ENCODE measurements at places on chromosomes 3 and 15. TPM values are rescaled to one million over a fixed set of nuclear protein-coding genes. Genes with fewer than 3 reads are reported as not detected.
A peak's percentile ranks its signal among the peaks of the same experiment; 100 is the strongest.

DNA sequence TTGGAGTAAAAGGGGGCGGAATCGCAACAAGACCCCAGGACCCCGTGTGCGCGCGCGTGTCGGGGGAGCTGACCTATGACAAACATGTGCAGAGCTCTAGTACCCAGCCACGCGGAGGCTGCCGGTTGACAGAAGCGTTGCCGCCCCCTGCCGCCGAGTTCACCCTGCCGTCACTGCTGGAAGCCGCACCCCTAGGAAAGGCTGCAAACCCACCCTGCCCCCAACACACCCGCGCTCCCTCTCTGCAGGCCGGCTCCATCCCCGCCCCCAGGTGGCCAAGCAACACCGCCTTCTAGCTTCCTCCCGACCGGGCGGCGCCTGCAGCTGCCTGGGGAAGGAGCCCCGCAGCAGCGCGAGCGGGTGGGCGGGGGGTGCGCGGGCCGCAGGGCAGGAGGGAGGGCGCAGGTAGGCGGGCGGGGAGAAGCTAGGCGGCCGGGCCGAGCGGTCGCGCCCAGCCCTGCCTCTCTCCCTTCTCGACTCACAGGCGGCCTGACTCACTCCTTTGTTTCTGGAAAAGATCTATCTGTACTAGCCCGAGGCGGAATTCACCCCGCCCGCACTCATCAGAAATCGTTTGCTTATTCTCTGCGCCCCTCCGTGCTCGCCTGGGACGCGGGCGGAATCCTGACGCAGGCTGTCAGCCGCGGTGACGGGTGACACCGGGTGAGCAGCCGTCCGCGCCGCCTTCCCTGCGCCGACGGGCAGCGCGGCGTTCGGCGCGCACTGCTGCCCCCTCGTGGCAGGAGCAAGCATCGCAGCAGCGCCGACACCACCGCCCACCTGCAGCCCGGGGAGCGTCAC is 160.8 kb downstream of the GAP43 start:
- DNase-seq, result peak; percentile 91

GRCh38 chr15:88073391-88073691 is 183.2 kb downstream of the NTRK3 start:
- DNase-seq, result no peak

- DNase-seq, result no peak
Observed at GRCh38 chr15:100202309-100202960, 139.3 kb downstream of the ADAMTS17 start.

DNA sequence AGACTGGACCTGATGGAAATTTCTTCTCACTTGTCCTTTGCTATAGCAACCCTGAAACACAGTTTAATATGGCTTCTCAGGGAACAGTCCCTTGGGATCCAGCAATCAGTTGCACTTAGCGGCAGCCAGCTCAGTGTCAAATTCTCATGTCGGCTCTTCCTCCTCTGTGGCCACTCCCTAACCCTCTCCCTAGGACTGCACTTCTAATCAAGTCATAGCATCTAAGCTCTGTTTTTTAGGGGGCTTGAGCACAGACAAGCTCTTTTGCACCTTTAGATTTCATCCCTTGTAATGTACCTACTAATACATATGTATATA is 250.5 kb upstream of the TLE3 start:
- no peak for DNase-seq

- DNase-seq, result no peak
Observed at GRCh38 chr15:95647531-95648277, 682.8 kb upstream of the NR2F2 start.

GRCh38 chr3:123722456-123722855 is 137.6 kb upstream of the HACD2 start:
- no peak for DNase-seq

GRCh38 chr3:174397848-174398247 is 461.3 kb upstream of the NAALADL2 start:
- DNase-seq, result no peak

DNA sequence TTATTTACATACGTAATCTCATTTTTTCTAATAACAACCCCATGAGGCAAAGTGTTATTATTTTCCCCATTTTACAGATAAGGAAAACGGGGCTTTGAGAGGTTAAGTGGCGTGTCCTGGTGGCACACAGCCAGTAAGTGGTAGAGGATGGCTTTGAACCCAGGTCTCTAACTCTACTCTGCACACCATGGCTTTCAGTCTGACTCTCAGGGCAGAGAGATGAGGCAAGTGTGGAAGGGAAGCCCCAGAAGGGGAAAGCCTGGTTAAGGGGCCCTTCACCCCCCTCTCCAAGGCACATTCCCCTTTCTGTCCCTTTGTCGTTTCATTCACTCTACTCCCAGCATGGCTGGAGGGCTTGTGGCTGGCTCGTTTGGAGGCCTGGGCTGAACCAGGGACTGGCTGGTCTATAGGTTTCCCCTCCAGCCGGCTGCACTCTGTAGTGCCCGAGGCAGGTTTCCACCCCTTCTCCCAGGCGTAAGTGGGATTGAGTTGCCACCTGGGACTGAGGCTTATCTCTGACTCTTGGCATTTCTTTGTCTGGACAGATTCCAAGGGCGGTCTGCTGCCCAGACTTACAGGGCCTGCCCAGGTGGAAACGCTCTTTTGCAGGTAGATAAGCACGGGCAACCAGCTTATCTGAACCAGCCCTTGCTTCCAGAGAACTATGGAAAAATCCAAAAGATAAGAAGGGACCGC is 12.1 kb downstream of the SEMA4B start:
- DNase-seq, result no peak

GRCh38 chr15:79896131-79896633 is 632 bp downstream of the MTHFS start:
- DNase-seq, result no peak

DNA sequence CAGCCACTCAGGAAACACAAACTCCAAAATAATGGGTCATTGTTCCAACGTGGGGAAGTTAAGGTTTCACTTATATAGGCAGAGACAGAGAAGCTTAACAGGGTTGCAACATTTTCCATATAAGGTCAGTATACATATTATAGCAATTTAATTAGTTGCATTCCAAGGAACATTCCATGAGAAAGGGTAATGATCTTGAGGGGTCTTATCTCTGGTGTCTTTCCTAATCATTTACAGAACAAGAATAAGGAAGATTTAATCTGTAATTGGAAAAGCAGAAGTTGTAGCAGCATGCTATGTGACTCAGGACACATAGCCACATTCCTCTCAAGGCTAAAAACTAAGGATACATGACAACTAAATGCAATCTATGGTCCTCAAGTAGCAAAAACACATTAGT is 4.9 kb downstream of the MNS1 start:
- no peak for DNase-seq

DNA sequence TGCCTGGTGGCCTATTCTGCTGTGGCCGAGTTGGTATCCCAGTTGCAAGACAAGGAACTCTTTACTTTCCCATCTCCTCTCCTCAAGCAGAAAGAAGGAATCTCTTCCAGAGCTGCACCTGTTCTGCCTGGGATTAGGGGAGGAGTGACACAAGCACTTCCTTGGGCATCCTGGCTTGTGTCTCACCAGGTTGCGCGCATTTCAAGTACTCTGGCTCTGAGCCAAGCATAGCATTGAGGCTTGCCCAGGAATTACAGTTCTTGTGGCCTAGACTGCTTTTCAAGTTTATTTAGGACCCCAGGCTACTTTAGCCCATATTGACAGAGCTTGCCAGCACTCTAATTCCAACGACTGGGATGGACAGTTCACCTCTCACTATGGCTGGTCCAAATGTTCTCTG is 150.5 kb downstream of the RSRC1 start:
- DNase-seq, result no peak

DNA sequence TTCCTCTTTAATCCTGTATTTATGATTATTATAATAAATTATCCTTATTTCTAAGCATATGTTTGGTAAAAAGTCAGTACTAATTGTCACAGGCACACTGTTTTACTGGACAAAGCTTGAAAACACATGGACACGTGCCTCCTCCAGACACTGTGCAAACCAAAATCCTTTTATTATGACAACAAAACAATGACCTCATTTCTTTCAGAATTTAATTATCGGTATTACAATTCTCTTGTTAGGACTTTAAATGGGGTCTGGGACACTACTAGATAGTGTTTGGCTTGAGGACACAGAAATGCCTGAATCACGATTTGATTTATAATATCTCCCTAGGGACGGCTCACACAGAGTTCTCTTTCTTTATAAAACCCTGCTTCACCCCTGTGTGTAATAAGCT is 107.3 kb upstream of the IGSF10 start:
- no peak for DNase-seq

GRCh38 chr3:193345431-193345830 is 33.1 kb downstream of the ATP13A5 start:
- no peak for DNase-seq

- no peak for DNase-seq
Observed at GRCh38 chr3:133455281-133455680, 55.4 kb downstream of the BFSP2 start.

- peak; percentile 34 for DNase-seq
Observed at GRCh38 chr15:75578173-75578947, 755 bp downstream of the PTPN9 start.

DNA sequence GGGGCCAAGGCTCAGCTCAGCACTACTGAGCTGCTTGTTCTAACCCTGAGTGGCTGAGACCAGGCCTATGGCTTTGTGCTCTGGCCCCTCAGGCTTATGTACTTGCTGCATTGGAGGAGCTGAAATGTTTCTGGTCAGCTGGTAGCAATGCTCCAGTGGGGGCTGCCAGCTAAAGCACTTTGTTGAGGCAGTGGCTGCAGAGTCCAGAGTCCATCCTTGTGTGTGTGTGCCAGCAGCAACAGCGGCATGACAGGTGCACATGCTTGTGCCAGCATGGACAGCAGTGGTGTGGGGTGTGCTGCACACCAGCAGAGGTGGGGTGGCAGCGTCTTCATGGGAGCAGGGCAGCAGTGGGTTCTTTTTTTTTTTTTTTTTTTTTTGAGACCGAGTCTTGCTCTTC is 169.1 kb downstream of the VPS8 start:
- no peak for DNase-seq

- DNase-seq, result no peak
Observed at GRCh38 chr3:136962927-136963326, 5.1 kb downstream of the IL20RB start.

- no peak for DNase-seq
Observed at GRCh38 chr3:138180375-138181029, 5.8 kb upstream of the DBR1 start.

- no peak for DNase-seq
Observed at GRCh38 chr15:88022716-88023115, 233.8 kb downstream of the NTRK3 start.

DNA sequence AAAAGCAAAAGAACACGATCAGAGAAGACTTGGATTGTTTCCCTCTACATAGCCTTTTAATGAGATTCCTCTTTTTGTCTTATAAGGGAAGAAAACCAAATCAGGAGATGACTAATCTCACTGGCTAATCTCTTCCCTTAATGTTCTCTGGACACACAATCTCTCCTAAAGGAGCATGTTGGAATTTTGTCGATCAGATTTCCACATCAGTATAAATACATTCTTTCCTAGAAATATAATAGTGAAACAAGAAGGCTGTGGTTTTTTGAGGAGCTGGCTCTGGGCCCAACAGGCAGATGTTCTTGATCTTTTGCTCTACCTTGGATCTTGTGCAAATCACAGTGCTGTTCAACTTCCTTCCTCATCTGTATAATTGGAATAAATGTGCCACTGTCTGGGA is 94.0 kb downstream of the GTPBP8 start:
- no peak for DNase-seq

DNA sequence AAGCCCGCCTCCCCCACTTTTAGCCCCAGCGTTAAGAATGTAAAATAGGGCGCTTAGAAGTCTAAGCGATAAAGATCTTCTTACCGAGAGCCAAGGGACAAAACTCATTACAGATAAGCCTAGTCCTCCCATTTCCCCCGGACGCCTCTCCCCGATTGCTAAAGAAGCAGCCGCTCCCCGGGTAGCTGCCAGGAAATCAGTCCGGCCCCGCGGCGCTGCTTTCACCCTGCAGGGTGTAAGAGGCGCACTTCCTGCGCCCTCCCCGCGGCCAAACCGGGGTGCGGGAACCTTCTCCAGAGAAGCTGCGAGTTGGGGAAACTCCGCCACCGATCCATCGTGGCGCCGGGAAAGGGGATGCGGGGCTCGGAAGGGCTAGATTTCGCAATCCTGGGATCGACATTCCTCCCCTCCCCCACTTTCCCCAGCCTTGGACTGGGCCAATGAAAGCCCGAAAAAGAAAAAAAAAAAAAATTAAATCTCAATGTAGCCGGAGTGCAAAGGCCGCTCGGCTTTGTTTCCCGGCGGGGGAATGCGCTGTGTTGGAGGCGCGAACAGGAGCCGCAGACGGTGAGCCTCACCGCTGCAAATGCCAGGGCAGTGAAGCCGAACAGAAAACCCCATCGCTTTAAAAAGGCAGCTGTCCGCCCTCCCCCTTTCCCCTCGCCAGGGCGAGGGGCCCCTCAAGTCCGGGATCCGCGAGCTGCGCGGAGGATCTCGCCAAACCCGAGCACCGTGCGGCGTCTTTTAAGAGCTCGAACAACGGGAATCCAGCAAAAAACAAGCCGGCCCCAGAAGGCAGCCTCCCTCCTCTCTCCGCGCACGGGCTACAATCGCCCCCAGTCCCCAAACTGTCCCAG is 626 bp upstream of the PTPRG start:
- DNase-seq, result peak; percentile 83

DNA sequence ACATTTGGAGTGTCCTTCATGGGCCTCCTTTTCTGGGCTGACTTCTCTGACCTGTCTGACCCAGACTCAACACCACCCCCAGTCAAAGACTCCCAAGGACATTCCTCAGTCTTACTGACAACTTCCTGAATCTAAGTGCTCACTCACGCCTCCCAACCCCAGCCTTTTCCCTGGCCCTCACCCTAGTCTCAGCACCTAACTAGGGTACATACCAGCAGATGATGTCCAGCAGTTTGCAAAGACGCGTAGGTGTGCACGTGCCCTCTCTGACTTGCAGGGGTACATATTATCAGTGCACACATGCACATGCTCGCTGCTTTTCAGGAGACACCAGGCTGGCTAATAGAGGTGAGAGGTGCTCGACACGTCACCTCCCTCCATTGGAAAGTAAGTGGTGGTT is 38.7 kb upstream of the SLCO2A1 start:
- no peak for DNase-seq

- DNase-seq, result no peak
Observed at GRCh38 chr15:39461536-39462130, 119.2 kb upstream of the THBS1 start.

The GMNC gene
- not detected for total RNA-seq

The ERICH6 gene
- total RNA-seq, result not detected

The STRIT1 gene
- total RNA-seq, result not detected

The SLC9A9 gene
- 0.48 TPM for total RNA-seq

The CLSTN2 gene
- 0.68 TPM for total RNA-seq

The NANOGP8 gene
- 91.5 TPM for total RNA-seq

The WWTR1 gene
- total RNA-seq, result 24.8 TPM

The CPLX3 gene
- not detected for total RNA-seq

The AAGAB gene
- 41.9 TPM for total RNA-seq

The OSBPL10 gene
- total RNA-seq, result 46.7 TPM

The CLDN1 gene
- total RNA-seq, result 2.1 TPM

The C3orf85 gene
- total RNA-seq, result not detected

The ACAN gene
- total RNA-seq, result 0.50 TPM

The CHSY1 gene
- total RNA-seq, result 68.9 TPM

The GABRA5 gene
- total RNA-seq, result 4.9 TPM

The THRB gene
- 8.6 TPM for total RNA-seq

The SI gene
- not detected for total RNA-seq

The SLC22A14 gene
- total RNA-seq, result not detected

The HHATL gene
- total RNA-seq, result not detected

All from H9 (cell line).